ENCODE measurements at places on chromosomes 6 and 20.

DNA sequence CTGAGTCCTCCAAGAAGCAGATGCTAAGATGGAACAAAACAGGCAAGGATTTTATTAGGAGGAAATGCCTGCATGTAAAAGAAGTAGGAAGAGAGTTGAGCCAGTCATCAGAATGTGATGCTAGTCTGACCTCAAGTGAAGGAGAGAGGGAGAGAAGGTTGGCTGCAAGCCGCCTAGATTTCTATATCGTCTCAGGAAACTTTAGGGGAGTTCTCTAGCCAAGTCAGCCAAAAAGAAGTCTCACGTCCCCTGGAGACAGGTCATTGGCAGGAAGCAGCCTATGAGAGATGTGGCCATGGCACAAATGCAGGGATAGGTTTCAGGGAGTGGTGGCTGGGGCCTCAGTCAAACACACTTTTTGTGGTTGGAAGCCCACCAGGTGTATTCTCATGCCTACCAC is 378.0 kb downstream of the CD109 start:
- DNase-seq, result no peak

- DNase-seq, result no peak
Observed at GRCh38 chr20:22429175-22430153, 154.9 kb downstream of the FOXA2 start.

- DNase-seq, result no peak
Observed at GRCh38 chr6:28311139-28311823, 24.7 kb downstream of the ZSCAN31 start.

GRCh38 chr20:36957875-36958667 is 6.6 kb upstream of the SAMHD1 start:
- DNase-seq, result no peak

DNA sequence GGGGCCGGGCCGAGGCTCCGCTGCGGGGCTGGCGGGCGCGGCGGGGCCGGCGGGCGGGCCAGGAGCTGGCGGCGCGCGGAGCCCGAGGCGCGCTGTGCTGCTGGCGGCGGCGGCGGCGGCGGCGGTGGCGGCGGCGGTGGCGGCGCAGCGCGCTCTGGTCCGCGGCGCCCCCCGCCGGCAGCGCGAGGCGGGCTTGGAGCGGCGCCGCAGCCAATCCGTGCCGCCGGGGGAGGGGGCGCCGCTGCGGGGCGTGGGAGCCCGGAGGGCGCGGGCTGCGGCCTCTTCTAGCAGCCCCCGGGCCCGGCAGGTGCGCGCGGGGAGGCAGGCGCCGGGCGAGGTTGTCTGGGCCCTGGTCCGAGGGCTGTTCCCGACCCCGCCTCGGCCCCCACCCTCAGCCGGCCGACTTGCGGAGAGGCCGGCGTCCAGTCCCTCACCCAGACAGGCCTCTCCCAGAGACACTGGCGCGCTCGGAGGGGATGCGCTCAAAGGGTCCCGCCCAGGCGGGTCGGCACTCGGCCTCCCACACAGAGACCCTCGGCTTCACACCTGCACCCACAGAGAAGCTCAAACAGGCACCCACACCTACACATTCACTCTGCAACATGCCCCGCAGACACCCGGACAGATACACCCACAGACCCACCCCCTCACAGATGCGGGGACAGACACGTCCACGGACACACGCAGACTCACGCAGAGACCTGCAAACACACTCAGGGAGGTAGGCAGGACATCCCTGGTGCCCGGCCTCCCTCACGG is at the start of gene RIMS4:
TSS of gene RIMS4 (minus strand) at position 156 of the 759 bp plus-strand sequence. CDS start 275 bp downstream, outside the sequence.
- peak; percentile 54 for DNase-seq

GRCh38 chr6:168493976-168494375 is 53.0 kb downstream of the SMOC2 start:
- DNase-seq, result no peak

- DNase-seq, result no peak
Observed at GRCh38 chr20:9280666-9281065, 211.8 kb downstream of the PLCB4 start.

DNA sequence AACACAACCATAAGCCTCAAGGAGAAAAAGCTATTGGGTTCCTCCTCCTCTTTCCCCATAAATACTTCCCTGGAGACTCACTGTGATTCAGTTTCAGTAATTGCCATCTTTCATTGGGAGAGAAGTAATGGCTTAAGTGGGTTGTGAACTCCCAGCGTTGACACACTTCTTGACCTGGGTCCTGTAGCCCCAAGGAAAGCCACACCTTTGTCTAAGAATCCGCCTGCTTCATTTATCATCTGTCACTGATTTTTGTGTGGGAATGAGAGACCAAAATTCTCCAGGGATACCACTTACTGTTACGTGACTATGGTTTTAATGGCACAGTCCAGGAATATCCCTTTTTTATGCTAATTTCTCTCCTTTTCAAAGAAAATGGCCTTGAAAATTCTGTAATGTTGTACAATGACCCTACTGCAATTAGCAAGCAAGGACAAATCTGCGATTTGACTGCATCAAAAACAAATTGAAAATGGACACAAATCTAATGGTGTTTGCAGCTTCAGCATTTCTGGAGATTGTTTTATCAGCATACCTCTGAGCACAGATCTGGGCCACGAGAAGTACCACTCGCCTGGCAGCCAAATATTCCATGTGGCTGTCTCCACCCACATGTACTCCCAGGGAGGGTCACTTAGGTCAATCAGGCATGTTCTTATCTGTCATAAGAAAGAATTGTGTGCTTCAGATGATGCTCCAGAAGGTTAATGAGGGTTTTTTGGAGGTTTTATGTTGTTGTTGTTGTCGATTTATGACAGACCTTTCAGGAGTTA is 29.8 kb downstream of the DCBLD1 start:
- DNase-seq, result no peak

- no peak for DNase-seq
Observed at GRCh38 chr6:68252632-68253031, 382.4 kb upstream of the ADGRB3 start.

DNA sequence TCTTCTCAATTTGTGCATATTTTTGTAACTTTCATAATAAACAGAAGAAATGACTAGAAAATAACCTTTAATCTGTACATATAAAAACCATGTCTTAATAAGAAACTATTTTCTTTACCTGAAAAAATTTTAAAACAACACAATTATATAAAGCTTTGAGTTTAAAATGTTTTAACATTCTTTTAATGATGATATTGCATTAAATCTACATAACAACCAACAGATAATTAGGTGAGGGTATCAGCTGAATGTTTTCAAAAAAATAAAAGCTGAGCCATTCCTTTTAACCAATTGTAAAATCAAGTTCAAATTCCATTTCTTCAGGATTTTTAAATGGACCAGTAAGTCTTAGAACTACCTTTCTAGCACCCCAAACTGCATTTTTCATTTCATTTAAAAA is 1185.0 kb upstream of the CITED2 start:
- DNase-seq, result no peak

DNA sequence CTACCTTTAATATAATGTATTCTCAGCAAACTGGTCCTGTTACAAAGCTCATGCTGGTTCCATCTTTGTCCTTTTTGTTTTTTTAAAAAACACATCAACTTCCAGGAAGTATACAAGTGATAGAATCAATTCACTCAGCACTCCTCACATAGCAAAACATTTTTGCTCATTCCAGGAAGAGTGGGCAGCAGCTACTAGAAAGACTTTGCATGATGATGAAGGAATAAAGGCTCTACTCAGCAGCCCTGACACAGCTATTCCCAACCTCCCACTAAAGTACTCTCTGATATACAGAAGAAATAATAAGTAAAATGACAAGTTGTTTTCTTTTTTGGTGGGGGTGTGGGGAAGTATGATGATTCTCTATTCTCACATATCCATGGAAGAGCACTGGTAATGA is 61.2 kb downstream of the RGS17 start:
- DNase-seq, result no peak

- DNase-seq, result no peak
Observed at GRCh38 chr6:14995208-14995607, 250.7 kb upstream of the JARID2 start.

DNA sequence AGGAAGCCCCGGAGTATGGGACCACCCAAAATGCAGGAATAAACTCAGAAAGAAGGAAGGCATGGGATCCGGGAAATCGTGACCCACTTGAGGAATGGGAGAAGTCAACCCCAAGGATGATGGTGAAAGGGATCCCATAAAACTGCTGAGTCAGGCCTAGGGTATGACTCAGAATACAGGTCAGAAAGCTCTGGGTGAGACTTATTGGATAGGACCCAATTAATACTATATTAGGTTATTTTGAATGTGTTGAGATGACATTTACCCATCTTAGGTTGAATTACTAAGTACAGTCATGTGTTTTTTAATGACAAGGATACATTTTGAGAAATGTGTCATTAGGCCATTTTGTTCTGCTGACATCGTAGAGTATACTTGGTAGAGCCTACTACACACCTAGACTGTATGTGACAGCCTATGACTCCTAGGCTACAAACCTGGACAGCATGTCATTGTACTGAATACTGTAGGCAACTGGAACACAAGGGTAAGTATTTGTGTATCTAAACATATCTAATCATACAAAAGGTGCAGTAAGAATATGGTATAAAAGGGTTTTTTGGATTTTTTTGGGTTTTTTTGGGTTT is 17.1 kb upstream of the HIVEP1 start:
- no peak for DNase-seq

DNA sequence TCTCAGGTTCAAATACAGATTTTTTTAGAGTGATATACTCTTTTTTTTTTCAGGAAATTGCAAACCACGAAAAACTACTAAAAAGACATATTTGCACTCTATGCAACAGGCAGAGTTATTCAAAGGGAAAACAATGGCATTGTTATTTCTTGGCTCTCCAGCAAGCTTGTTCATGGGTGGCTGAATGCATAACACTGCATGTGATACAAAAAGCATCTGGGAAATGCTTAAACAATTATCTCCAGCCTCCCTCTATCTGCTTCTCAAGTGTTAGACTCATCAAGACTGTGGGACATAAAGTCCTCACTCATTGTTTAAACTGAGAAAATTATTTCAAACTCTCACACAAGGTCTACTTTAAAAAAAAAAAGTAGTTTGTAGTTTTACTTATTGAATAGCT is 7.3 kb upstream of the COL12A1 start:
- no peak for DNase-seq

DNA sequence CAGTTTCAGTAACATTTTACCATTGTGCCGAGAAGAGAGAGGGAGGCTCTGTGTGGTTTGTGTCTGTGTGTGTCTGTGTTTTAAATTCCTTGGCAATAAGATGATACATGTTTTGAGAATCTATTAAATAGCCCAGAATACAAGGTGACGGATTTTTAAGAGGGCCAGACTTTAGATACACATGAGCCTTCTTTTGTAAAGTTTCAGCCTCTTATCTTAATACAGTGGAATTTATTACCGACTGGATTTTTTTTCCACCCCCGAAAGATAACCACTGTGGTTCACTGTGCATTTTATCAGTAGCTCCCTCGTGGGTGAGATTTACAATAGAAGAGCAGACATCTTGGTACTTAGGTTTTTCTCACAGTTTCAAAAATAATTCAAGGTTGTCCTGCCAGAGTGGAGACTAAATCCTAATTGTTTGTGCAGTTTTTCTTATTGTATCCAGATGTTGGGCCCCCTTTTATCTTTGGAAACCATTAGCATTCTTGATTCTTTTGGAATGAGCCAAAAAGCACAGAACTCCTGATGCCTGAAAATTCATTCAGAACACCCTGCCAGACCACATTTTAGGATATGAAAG is 49.9 kb downstream of the STK4 start:
- no peak for DNase-seq

DNA sequence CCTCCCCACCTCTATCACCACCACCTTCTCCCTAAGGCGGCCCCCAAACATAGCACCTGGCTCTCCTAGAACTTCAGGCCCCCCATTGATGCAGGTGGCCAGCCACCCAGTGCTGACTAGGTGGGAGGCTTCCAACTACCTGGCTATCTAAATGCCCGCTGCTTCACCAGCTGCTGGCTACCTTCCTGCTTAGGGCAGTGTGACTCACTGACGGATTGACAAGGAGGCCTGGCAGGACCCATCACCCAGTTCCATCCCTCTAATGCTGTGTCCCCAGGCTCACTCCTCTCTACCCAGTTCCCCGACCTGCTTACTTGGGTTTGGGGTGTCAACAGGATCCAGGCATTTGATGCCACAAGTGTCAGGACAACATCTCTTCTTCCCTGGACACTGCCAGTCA is 1.1 kb downstream of the SLPI start:
- DNase-seq, result no peak

DNA sequence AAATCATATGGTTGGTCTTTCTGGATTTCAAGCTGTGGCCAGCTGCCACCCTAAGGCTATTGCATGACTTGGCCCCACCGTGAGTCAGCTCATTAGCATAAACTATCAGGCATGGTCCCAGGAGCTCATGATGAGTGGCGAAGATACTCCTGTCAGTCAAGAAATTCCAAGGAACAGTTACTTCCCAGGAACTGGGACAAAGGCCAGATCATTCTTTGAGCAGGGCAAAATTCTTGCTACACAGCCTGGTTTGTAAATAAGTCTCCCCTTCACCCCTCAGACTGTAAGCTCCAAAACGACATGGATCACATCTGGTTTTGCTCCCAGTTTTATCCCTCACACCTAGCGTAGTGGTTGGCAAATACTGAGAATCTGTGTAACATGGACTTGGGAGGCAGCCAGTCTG is 33.0 kb upstream of the KIAA1586 start:
- DNase-seq, result no peak

- DNase-seq, result no peak
Observed at GRCh38 chr6:34131326-34132290, 14.3 kb downstream of the GRM4 start.

DNA sequence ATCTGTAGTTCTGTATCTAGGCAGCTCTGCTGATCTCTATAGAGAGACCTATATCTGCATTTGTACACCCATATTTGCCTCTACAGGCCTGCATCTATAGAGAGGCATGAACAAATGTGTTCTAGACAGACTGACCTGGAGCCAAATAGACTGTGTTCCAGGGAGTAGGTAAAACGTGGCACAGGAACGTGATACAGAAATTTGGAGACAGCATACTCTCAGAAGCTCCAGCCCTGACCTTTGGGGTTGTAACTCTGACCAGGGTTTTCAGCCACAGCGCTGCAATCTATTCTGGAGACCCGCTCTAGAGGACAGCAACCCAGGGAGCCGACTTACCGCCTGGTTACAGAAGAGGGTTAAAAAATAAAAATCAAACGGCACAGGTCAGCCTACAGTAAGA is 983 bp downstream of the RBBP9 start:
- no peak for DNase-seq

DNA sequence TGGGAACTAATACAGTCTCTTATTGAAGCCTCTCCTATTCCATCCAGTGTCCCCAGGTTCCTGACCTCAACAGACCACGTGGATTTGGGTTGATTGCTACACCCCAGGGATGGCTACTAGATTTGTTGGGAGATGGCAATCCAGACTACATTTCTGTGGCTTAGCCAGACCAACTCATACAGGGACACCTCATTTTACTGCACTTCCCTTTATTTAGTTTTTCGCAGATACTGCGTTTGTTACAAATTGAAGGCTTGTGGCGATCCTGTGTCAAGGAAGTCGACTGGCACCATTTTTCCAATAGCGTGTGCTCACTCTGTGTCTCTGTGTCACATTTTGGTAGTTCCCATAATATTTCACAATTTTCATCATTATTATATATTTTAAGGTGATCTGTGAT is 10.3 kb upstream of the MTRF1L start:
- DNase-seq, result no peak

DNA sequence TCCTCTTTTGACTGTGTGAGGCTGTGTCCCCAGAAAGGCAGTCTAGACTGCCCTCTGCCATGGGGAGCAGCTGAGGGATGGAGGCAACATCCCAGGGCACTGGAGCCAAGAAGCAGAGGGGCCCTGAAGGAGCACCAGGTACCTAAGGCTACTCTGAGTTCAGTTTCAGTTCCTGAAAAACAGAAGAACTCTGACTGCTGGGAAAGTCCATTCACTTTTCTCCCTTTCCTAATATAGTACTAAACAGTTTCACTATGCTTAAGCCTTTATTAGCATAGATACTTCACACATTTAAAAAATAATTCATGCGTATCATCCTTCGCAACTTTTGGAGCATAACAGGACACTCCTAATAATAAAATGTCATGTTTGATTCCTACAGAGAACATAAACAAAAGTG is 130.0 kb downstream of the FOXC1 start:
- DNase-seq, result peak; percentile 82
